M059J (cell line): ENCODE measurements at places on chromosomes 3 and 15. TPM values are rescaled to one million over a fixed set of nuclear protein-coding genes. Genes with fewer than 3 reads are reported as not detected.

DNA sequence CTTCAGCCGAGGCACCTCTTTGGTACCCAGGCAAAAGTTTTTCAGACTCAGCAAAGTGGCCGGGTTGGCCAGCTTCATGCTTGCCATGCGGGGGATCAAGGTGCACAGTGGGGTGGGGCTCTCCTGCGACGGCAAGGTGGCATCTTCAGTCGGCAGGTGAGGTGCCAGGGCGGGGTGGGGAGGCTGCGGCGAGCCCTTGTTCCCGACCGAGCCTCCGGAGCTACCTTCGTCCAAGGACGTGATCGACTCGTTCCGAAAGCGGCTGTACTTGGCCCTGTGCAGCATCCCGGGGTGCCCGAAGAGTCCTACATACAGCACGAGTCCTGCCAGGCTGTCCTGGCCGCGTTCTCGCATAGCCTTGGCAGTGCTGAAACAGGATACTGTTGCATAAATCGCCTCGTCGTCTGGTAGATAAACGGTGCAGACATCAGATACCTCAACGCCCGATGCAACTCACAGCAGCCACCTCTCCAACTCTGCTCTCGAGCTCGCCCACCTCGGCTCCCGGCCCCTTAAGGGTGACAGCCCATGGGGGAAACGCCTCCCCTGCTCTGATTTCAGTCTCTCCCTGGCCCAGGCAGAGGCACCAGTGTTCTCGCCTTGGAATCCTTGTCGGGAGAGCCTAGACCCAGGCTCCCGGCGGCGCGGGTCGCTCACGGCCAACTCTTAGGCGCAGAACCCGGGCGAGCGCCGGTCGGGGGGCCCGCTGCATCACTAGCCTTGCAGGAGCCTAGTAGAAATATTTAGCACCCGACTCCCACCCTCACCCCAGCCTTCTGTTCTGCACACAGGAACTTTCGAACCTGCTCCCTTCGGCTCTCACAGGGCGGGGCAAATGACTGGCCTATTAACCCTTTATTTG lies 826 bp downstream of the SHC4 start:
- DNase-seq = peak; percentile 64

TRAK1 gene
- 6.4 and 9.6 TPM in 2 replicates for total RNA-seq

- DNase-seq = peak; percentile 20
These were observed 80.4 kb downstream of the CHRD start for GRCh38 chr3:184460276-184460675.

DNA sequence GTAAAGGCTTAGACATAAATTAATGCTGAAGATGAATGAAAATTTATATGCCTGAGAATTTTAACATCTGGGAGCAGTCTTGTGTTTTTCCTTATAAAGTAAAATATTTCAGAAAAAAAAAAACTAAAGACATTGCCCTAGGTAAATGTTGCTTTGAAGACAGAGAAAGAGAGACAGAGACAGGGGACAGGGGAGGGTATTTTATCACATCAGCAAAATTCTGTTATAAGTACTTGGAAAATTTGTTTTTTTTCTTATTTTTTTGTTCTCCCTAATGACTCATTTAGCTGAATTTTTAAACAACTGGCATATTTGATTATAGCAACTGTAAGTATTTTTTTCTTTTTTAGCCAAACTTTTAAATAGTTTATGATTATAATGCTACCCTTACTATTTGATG lies 1540.6 kb upstream of the GBE1 start:
- DNase-seq = no peak

DNA sequence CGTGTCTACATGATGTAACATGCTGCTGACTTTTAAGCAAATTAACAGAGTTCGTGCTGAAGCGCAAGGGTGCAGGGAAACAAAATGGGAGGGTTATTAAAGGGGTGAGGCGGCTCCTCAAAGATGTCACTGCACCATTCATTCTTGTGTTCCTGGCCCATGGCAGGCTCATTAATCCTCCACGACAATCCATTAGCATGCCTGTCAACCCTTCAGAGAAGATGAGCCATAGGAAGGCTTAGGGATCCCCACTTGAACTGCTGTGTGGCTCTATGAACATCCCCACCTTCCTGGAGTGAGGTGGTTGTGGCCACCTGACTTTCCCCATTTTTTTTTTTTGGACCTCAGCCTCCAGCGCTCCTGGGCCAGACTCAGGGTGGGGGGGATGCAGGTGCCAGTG lies 45.8 kb downstream of the IGF1R start:
- no peak for DNase-seq

FSIP1 gene
- total RNA-seq = 0.64 and 0.76 TPM in 2 replicates

LEKR1 gene
- total RNA-seq = 0.94 and 1.6 TPM in 2 replicates

DNA sequence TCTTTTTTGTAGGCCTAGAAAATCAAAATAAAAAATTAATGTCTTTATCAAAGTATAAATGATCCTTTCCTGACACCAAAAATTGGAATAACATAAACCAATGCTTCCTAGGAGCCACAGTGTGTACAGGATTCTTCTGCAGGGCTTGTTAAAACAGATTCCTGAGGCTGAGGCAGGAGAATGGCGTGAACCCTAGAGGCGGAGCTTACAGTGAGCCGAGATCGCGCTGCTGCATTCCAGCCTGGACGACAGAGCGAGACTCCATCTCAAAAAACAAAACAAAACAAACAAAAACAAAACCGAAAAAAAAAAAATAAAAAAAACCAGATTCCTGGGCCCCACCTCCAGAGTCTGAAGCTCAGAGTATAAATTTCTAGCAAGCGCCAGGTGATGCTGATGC lies 78.0 kb downstream of the PEX5L start:
- no peak for DNase-seq

DNA sequence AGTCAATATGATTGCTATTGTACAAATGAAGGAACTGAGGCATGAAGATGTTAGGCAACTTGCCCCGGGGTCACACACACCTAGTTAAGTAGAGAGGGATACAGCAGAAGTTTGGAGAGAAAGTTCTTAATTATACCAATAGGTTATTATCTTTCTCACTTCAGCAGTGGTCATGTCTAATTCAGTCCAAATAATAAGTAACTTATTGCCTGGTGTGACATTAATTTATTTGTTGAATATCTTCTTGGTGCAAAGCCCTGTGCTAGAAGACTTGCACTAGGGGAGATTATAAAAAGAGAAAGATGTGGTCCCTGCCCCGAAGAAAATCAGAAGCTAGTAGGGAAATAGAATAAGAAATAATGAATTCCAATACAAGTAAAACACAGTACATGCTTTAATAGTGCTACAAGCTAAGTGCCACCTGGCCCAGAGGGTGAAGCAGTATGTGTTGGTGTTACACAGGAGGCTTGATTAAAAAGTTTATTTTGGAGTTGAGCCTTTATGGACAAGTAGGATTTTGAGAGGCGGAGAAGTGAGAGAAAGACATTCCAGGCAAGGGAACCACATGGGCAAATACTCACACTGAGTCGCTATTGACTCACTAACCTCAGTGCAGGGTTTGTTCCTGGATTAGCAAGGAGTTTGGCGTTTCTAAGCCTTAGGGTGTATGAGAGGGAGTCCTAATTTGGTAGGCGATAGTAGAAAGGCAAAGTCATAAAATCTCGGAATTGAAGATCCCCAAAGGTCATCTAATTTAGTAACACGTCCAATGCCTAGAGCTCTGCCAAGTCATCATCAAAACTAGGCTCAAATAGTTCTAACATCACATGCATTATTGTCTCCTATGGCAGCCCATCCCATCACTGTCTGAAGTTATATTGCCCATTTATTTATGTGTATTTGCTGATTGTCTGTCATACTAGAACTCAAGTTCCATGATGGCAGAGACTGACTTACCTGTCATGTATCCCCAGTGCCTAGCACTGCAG lies 19.2 kb upstream of the GSK3B start:
- peak; percentile 96 for DNase-seq

- DNase-seq = no peak
These were observed 26.2 kb downstream of the HES1 start for GRCh38 chr3:194162070-194162678.

- peak; percentile 99 for DNase-seq
These were observed 191.9 kb upstream of the IL12A start for GRCh38 chr3:159796744-159797143.

AGBL1 gene
- total RNA-seq = not detected in 2 replicates

ARGFX gene
- total RNA-seq = not detected in 2 replicates

MLF1 gene
- 30.7 and 38.6 TPM in 2 replicates for total RNA-seq

ECE2 gene
- not detected in 2 replicates for total RNA-seq

CKMT1A gene
- not detected in 2 replicates for total RNA-seq

DNA sequence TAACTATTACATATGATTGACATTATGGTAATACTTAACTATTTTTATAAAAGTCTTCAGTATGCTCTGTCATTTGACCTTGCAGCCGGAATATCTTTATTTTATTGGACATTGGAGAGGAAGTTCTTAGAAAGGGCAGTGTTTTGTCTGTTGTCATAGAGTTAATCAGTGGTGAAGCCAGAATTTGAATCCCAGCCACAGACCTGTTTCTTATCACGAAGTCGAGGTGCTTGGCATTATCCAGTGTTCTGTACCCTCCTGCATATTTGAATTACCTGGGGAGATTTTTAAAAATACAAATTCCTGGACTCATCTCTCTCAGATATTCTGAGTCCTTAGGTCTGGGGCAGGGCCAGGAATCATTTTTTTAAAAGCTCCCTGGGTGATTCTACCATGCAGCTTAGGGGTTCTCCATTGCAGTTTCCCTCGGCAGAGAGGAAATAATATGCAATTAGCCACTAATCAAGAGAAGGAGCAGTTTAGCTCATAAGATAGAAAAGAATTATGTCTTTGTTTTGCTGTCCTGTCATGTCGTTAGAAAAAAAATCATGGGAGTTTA lies 195.6 kb upstream of the CFAP20DC start:
- DNase-seq = peak; percentile 85

DNA sequence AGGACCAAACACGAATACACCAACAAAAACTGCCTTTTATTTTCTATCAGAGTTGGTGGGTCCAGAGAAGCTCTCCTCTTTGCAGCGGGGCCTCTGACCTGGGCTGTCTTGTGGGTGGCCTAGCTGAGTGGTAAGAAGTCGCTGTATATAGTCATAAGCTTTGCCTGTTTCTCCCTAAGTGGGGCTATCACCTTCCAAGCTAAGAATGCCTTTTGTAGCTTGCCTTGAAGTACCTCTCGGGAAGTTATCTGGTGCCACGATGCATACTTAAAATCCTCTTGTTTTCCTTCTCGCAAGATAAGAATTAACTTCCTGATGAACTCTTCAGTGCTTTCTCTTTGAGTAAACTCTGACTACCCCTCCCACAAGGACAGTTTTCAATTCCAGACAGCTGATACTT lies 178.8 kb downstream of the SYNPR start:
- no peak for DNase-seq

DNA sequence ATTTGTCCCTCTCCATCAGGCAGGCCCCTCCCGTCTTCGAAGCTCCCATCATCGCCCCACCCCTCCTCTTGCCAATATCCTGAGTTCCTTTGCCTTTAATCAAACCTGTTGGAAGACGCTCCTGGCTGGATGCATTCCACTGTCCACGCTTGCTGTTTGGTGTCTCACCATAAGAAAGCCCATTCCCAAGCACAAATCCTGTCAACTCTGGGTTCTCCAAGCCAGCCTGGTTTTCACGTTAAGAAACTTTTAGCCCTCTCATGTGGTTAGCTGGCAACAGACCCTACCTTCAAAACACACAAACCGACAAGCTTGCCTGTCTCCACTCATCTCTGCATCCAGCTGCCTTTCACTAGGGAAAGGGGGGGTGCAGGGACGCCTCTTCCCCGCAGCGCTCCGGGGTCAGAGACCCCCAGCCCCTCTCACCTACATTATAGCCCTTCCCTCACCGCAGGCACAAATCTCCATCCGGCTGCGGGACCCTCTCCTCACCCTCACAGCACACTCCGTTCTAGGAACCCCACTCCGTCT lies 1.1 kb downstream of the GORASP1 start:
- peak; percentile 15 for DNase-seq

GRCh38 chr3:36693670-36694069 lies 70.7 kb downstream of the DCLK3 start:
- DNase-seq = no peak

ABTB1 gene
- 0.52 and 2.1 TPM in 2 replicates for total RNA-seq

- peak; percentile 70 for DNase-seq
These were observed at the start of gene DNAH12 for GRCh38 chr3:57544181-57545125. TSS of gene DNAH12 (minus strand) at chr3:57544344. CDS start at chr3:57542870, 1,474 bp downstream.

SCAMP5 gene
- 1.3 and 3.4 TPM in 2 replicates for total RNA-seq

DNA sequence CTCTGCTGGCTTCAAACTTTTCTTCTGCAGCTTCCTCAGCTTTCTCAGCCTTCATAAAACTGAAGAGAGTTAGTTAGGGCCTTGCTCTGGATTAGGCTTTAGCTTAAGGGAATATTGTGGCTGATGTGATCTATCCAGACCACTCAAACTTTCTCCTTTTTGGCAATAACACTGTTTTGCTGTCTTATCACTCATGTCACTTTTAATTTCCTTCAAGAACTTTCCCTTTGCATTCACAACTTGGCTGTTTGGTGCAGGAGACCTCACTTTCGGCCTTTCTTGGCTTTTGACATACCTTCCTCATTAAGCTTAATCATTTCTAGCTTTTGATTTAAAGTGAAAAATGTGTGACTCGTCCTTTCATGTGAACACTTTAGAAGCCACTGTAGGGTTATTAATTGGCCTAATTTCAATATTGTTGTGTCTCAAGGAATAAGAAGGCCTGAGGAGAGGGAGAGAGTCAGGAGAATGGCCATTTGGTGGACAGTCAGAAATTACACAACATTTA lies 60.7 kb downstream of the SLC24A1 start:
- no peak for DNase-seq

- DNase-seq = no peak
These were observed 90.6 kb downstream of the LIPC start for GRCh38 chr15:58522391-58522790.

GRCh38 chr15:58529041-58529440 lies 97.2 kb downstream of the LIPC start:
- DNase-seq = no peak

KLF15 gene
- total RNA-seq = 0.10 TPM in 1 of 2 replicates, not detected in the other

DOCK3 gene
- 0.52 and 1.0 TPM in 2 replicates for total RNA-seq

GRCh38 chr3:143363276-143363675 lies 243.7 kb downstream of the CHST2 start:
- peak; percentile 30 for DNase-seq

GRCh38 chr3:19348941-19349564 lies 200.7 kb downstream of the KCNH8 start:
- DNase-seq = peak; percentile 0

DNA sequence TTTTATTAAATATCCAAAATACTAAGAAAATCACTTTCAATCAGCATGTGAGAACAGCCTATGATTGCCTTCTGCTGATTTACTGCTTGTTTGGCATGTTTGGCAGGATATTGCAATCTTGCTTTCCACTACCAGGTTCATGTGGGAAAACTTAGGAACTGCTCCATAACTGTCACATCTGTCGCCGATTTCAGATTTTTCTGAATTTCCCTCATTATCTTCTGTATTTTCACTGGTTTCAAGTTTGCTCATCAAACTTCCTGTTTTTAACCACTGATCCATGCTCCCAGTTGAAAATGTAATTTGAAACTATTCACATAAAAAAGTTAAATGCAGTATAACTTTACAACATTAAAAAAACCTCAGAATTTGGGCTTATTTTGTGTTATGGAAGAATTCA lies 93.0 kb downstream of the NFKBIZ start:
- peak; percentile 43 for DNase-seq

GRCh38 chr3:194906229-194906629 lies 220.5 kb downstream of the FAM43A start:
- DNase-seq = peak; percentile 90

- no peak for DNase-seq
These were observed 42.3 kb downstream of the CPN2 start for GRCh38 chr3:194308601-194309449.
